CD4-positive, CD25-positive, alpha-beta regulatory T cell (primary cell): ENCODE measurements at places on chromosomes 4 and X. TPM values are rescaled to one million over a fixed set of nuclear protein-coding genes. Genes with fewer than 3 reads are reported as not detected.

GRCh38 chr4:155009288-155009687 lies 199.1 kb upstream of the NPY2R start:
- H3K36me3 ChIP-seq = no peaks in the 10 kb centered on the region
- no peak for DNase-seq
- no peak overlapping the region for H3K27ac ChIP-seq

DNA sequence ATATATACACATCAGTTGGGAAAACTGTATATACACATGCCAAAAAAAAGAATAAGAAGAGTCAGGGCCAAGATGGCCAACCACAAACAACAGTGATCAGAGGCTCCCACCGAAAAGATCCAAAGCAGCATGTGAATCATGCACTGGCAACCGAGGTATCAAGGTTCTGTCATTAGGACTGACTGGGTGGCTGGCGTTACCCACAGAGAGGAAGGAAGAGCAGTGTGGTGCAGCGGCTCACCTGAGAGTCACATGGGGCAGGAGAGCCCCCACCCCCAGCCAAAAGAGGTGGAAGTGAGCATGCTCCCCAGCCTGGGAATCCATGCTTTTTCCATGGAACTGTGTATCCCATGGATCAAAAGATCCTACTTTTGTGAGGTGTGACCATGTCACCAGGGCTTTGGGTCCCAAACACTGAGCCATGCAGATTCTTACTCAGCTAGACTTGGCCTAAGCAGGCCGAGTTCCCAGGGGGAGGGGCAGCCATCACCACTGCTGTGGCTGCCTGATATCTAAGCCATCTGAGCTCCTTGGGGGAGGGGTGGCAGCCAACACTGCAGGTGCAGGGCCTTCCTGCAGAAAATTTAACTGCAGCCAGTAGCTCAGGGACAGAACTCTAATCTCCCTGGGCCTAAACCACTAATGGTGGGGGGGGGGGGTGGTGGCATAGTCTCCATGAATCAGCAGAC lies 52.8 kb downstream of the P2RY10 start:
- DNase-seq = no peak
- H3K4me3 ChIP-seq = no peak overlapping the region
- no peaks in the 10 kb centered on the region for H3K27me3 ChIP-seq

DNA sequence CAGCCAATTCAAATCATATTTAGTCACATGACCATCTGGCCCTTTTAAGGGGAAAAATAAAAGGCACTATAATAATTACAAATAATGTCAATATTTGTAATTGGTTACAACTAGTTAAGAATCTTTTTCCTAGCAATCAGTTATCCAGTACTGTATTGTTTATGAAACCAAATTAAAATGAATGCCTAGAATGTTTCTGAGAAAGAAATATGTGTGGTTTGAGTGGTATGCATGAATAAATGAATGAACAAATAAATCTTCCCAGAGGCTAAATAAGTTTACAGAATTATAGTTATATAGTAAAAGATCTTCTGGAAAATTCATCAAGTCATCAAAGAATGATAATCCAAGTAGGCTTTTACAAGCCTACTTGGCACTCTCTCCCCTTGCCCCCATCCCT lies 55.8 kb upstream of the F8A3 start:
- H3K4me3 ChIP-seq = no peak overlapping the region
- no peak overlapping the region for H3K27ac ChIP-seq
- no peaks in the 10 kb centered on the region for H3K27me3 ChIP-seq
- DNase-seq = no peak
- H3K4me1 ChIP-seq = no peaks in the 10 kb centered on the region
- H3K36me3 ChIP-seq = peaks cover 11% of the 10 kb centered on the region

DNA sequence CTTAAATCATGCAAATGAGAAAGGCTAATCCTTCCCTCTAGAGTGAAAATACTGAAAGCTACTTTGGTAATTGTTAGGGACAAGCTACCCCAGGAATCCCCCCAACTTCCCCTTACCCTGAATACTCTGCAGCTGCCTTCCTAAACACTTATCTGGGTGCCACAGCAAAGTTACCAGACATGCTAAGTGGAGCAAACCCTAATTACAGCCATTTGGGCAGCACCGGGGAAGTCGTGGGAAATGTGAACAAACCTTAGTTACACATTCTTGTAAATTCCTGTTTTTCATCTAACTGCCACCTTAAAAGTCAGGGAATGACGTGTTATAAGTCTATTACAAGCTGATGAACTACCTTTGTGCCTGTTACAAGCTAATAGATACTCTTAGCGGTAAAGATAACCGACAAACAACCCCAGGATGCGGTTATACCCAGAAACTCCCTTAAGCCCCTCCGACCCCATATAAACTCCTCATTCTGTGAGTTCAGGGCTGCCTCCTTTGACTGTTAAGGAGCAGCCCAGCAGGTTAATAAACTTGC lies 66.0 kb upstream of the PLAC8 start:
- H3K36me3 ChIP-seq = no peaks in the 10 kb centered on the region
- H3K27ac ChIP-seq = no peak overlapping the region
- DNase-seq = no peak
- no peak overlapping the region for H3K4me3 ChIP-seq
- H3K27me3 ChIP-seq = no peaks in the 10 kb centered on the region

GRCh38 chr4:8264106-8264505 lies 5.4 kb upstream of the HTRA3 start:
- H3K4me3 ChIP-seq = no peak overlapping the region
- no peaks in the 10 kb centered on the region for H3K4me1 ChIP-seq
- no peaks in the 10 kb centered on the region for H3K27me3 ChIP-seq
- DNase-seq = no peak

- no peaks in the 10 kb centered on the region for H3K4me1 ChIP-seq
- no peaks in the 10 kb centered on the region for H3K27me3 ChIP-seq
- no peak overlapping the region for H3K4me3 ChIP-seq
- no peaks in the 10 kb centered on the region for H3K36me3 ChIP-seq
- H3K27ac ChIP-seq = no peak overlapping the region
- no peak for DNase-seq
Observed at GRCh38 chrX:132101206-132101605, 26.6 kb downstream of the FRMD7 start.

DNA sequence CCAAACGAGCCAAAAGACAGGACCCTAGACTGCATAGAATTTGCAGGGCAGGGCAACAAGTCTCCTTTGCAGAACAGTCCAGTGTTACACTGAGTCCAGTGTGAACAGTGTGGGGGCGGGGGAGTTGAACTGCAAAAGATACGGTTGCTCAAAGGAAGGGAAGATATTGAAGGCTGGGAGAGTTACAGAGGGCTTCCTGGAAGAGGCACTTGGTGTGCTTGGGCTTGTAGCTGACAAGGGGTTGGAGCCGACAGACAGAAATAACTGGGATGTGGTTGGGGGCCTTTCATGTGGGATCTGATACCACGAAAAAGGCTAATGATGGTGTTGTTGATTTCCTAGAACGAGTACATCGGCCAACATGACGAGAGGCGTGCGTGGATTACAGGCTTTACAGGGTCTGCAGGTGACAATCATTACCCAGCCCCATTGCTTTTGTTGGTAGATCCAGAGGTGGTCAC lies 6.1 kb downstream of the XPNPEP2 start:
- H3K36me3 ChIP-seq = no peaks in the 10 kb centered on the region
- H3K4me1 ChIP-seq = peaks cover 14% of the 10 kb centered on the region
- H3K27ac ChIP-seq = no peak overlapping the region
- H3K4me3 ChIP-seq = peak overlapping the region; percentile 35
- DNase-seq = peak; percentile 88
- H3K27me3 ChIP-seq = no peaks in the 10 kb centered on the region

DMRTC1 gene
- polyA plus RNA-seq = not detected

SSX4B gene
- polyA plus RNA-seq = not detected

MXRA5 gene
- polyA plus RNA-seq = not detected

AKAP14 gene
- not detected for polyA plus RNA-seq

FRAS1 gene
- polyA plus RNA-seq = not detected

EPGN gene
- polyA plus RNA-seq = not detected

ADGRG4 gene
- not detected for polyA plus RNA-seq
